ENCODE measurements at places on chromosomes 5 and 9.

- DNase-seq, result no peak
These were observed 19.0 kb upstream of the RUSC2 start for GRCh38 chr9:35470894-35471293.

DNA sequence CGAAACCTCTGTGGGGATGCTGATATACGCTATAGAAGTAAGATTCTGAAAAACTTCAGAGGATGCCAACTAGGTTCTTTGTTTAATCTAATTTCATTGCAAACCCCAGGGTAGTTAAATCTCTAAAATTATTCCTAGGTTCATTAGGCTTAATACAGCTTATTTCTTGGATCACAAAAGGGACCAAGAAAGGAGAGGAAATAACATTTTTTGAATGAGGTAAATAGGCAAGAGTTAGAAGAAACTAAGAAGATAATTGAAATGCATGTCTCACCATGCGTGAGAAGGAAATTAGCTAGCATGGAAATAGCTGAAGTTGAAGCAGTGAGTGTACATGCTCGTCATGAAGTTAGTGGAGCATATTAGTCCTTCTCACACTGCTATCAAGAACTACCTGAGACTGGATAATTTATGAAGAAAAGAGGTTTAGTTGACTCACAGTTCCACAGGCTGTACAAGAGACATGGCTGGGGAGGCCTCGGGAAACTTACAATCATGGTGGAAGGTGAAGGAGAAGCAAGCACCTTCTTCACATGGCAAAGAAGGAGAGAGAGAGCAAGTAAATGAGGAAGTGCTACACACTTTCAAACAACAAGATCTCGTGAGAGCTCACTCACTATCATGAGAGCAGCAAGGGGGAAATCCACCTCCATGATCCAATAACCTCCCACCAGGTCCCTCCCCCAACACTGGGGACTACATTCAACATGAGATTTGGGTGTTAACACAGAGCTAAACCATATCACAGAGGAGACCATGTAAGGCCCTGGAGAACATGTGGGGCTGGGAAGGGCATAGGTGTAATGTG lies 125.1 kb upstream of the OSMR start:
- DNase-seq, result no peak

- DNase-seq, result no peak
These were observed 42.9 kb downstream of the TRIP13 start for GRCh38 chr5:935510-936084.

DNA sequence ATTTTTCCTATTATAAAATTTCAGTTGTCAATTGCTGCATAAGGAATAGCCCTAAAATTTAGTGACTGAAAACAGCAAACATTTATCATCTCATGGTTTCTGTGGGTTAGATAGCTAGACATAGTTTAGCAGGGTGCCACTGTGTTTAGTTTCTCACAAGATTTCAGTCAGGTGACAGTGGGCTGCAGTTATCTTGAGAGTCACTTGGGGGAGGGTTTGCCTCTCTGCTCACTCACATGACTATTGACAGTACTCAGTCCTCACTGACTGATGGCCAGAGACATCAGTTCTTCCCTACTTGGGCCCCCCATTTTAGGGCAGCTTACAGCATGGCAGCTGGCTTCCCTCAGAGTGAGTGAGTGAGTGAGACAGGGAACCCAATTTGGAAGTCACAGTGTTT lies 42.0 kb downstream of the PBX3 start:
- no peak for DNase-seq

GRCh38 chr9:31588006-31588405 lies 796.4 kb upstream of the ACO1 start:
- no peak for DNase-seq

- DNase-seq, result no peak
These were observed 154.1 kb downstream of the PCSK1 start for GRCh38 chr5:96278981-96279380.

GRCh38 chr9:34171753-34172535 lies 6.9 kb upstream of the UBAP1 start:
- peak; percentile 33 for DNase-seq

GRCh38 chr5:14676320-14676719 lies 11.8 kb downstream of the OTULIN start:
- DNase-seq, result no peak

DNA sequence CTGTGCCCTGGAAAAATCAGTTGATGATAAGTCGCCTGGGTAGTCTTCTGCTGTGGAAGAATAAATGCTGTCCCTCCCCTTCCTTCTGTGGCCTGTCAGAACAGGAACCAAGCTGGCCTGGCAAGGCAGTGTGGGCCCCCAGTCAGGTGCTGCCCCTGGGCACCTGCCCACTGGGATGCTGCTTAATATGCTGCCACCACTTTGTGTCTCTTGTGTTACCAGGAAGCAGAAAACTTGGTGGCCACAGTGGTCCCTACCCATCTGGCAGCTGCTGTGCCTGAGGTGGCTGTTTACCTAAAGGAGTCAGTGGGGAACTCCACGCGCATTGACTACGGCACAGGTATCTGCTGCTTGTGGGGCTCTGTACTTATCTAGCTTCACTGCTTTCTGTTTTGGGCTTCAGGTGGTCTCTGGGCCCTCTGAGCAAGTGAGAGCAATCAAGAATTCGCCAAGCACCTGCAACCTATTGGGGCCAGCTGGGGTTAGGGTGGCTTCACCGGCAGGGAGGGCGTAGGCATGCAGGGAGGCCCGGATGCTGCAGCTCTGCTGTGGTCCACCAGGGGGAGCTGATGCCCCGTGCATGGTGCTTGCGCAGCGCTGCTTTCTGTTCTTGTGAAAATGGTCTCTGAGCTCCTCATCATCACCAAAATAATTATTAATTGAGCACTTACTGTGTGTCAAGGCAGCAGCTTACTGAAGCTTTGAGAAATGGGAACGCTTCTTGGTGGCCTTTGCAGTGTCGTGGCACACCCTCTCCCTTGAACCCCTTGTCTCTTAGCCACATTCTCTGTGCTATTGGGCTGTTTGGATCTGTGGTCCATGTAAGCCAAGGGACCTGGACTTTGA lies 20.3 kb downstream of the PTPA start:
- peak; percentile 73 for DNase-seq

DNA sequence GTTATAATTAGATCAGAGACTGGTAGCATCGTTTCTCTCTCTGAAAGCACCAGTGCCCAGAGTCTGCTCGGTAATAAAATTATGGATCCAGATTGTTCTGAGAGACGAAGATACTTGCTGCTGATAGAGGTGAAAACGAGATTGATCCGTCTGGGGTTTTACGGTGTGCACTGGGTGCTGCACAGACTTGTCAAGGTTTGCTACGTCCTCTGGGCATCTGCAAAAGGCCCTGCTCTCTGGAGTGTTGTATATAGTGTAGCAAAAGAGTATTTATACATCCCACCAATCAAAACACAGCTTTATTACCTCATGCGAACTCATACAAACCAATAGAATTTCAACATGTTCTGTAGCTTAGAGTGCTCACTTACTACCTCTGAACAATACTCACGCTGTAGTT lies 219.3 kb downstream of the PBX3 start:
- DNase-seq, result no peak

DNA sequence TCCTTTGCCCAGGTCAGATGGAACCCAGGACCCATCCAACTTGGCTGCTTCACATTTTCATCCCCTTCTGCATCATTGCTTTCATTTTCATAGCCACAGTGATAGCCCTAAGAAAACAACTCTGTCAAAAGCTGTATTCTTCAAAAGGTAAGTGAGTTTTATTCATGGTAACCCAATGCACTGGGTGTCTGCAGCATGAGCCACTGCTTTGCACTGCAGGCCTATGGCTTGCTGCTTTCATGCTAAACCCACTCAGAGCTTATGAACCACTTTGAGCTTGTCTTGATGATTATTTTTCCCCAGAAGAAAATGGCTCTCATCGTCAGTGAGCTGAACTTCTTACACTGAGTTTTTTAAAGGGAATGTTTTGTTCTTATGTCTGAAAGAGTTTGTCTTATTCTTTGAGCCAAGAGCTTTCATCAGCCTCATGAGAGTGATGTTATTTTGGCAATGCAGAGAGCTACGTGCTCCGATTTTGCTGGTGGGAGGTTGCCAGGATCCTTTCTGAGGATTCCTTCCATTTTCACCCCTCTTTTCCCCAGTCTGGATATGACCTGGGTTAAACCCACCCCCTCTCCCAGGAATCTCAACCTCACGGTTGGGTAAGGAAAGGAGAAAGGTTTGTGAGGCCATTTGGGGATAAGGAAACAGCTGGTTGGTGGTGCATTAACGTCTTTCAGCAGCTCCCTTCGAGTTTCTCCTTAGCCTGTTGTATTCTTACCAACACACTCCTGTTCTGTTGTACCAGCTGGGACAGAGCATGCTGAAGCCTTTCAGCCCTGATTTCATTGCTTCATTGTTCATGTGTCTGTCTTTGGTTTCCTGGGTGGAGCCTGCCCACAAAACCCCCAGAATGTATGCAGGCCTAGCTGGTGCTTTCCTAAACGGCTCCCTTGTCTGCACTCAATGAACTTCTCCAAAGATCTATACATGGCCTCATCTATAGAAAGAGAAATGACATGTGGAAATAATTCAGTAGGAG lies 47.6 kb downstream of the PDCD1LG2 start:
- peak; percentile 54 for DNase-seq

DNA sequence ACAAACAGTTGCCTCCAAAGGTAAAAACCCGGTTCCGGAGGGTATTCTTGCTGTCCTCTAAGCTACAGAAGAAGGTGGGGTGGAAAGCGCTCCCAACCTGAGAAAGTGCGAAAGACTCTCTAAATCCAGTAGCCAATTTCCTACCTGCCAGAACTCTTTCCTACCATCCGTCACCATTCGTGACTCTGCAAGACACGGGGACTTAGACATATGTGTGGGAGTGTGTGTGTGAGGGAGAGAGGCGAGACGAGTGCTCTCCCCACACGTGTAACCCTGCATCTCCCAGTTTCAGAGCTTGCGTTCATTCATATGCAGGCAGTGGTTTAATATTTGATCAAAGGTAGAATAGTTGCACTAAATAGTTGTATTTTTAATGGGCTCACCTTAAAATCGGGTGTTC lies 473 bp upstream of the GABRA1 start:
- no peak for DNase-seq

DNA sequence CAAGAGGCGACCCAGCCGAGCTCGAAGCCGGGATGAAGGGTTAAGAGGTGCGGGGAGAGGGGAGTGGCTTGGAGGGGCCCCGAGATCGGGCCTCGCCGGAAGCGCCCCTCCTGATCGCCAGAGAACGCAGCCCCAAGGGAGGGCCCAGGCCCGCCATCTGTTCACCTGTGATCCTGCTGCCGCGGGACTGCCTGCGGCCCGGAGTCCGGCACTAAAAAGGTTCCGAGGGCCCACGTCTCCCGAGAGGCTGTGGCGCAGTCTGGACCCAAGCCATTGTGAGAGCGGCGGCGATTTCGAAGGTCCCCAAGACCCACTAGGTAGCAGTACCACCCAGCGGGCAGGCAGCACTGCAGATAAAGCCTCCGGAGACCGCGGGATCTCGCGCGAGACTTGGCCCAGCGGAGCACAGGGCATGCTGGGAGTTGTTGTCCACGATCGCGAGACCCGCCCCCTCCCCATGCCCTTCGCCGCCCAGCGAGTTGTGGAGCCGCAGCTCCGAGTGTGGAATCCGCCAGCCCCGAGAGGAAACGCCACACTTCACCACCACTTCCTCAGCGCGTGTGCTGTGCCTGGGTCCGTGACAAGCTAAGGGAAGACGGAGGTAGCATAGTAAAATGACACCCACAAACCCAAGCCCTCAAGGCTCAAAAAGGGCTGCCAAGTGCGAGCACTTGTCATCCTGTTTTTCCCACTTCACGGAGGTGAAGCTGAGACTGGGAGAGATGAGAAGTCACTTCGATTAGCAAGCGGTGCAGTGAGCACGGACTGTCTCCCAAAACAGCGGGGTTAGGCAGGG lies at the start of gene KIAA1191:
Gene KIAA1191 (minus strand): TSS at position 328 of the 796 bp plus-strand sequence. CDS start 2,256 bp downstream, outside the sequence.
- peak; percentile 93 for DNase-seq

DNA sequence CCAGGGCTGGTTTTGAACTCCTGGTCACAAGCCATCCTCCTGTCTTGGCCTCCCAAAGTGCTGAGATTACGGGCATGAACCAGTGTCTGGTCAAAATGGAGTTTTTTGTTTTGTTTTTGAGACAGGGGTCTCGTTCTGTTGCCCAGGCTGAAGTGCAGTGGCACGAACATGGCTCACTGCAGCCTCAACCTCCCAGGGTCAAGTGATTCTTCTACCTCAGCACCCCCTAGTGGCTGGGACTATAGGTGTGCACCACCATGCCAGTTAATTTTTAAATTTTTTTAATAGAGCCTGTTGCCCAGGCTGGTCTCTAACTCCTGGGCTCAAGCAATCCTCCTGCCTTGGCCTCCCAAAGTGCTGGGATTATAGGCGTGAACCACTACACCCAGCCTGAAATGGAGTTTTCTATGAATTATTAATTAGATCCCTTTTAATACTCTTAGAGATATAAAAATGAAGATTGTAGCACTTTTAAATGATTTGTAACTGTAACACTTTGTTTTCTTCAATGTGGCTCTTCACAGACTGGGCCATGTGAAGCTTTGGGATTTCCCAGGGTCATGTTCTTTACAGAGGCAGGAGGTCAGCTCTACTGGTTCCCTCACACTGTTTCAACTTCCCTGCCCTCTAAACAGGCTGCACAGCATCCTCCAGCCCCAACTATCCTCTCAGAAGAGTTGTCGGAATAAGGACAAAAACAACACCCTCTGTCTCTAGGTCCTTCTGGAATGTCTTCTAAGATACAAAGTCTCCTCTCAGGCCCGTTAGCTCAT lies 32.7 kb upstream of the SPARC start:
- DNase-seq, result no peak

GRCh38 chr9:106350777-106351176 lies 512.2 kb upstream of the ZNF462 start:
- no peak for DNase-seq

- DNase-seq, result no peak
These were observed 4.5 kb downstream of the LSM11 start for GRCh38 chr5:157747766-157748700.

GRCh38 chr5:144281784-144282183 lies 111.1 kb downstream of the KCTD16 start:
- DNase-seq, result no peak

DNA sequence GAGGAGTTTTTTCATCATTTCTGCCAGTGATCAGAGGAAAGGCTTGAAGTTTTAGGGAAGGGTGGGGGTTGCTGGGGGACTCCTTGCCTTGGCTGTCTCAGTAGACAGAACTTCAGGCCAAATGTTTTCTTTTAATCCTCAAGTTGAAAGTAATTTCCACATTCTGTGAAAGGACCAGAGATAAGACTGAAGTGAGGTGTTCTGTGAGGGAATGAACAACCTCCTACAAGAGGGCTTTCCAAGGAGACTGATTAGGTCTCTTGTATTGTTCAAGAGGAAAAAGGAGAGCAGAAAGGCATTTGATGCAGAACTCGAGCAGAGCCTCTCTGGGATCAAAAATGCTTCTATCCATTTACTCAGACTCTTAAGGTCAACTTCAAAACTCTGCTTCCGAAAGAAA lies 282.1 kb upstream of the ATP10B start:
- no peak for DNase-seq

- no peak for DNase-seq
These were observed 2.1 kb downstream of the CCDC192 start for GRCh38 chr5:127705120-127705892.

GRCh38 chr5:74282490-74282889 lies 358.0 kb downstream of the ENC1 start:
- no peak for DNase-seq

DNA sequence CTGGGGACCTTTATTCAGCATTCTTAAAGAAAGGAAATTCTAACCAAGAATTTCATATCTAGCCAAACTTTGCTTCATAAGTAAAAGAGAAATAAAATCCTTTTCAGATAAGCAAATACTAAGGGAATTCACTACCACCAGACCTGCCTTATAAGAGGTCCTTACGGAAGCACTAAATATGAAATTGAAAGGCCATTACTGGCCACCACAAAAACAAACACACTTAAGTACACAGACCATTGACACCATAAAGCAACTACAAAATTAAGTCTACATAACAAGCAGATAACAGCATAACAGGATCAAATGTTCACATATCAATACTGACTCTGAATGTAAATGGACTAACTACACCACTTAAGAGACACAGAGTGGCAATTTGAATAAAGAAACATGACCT lies 361.4 kb upstream of the POU5F2 start:
- DNase-seq, result no peak
